B cell (primary cell): ENCODE measurements at places on chromosomes 7 and 10.

GRCh38 chr7:143299346-143299745 is 11.2 kb downstream of the CASP2 start:
- no peak for DNase-seq

DNA sequence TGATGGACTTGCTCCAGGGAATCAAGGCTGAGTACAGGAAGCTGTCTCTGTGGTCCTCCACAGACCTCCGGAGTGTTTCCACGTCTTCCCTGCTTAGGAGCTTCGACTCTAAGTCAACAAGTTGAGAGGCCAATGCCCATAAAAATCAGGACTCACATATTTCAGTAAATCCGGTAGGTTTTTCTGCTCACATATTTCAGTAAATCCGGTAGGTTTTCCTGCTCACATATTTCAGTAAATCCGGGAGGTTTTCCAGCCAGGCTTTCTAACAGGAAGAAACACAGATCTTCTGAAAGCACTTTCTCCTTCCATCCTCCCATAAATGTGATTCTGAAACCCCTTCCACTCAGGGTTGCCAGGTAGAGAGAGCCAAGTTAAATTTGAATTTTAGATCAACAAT is 340.1 kb upstream of the SHH start:
- DNase-seq = no peak

GRCh38 chr7:93723424-93724124 is 149.1 kb upstream of the CALCR start:
- DNase-seq = no peak

GRCh38 chr10:69880301-69881081 is 78.8 kb downstream of the COL13A1 start:
- DNase-seq = no peak

GRCh38 chr7:26965724-26966123 is 101.3 kb upstream of the SKAP2 start:
- no peak for DNase-seq

GRCh38 chr7:33792547-33793105 is 112.7 kb upstream of the BMPER start:
- DNase-seq = no peak

GRCh38 chr10:99630433-99630832 is 10.2 kb upstream of the SLC25A28 start:
- no peak for DNase-seq

DNA sequence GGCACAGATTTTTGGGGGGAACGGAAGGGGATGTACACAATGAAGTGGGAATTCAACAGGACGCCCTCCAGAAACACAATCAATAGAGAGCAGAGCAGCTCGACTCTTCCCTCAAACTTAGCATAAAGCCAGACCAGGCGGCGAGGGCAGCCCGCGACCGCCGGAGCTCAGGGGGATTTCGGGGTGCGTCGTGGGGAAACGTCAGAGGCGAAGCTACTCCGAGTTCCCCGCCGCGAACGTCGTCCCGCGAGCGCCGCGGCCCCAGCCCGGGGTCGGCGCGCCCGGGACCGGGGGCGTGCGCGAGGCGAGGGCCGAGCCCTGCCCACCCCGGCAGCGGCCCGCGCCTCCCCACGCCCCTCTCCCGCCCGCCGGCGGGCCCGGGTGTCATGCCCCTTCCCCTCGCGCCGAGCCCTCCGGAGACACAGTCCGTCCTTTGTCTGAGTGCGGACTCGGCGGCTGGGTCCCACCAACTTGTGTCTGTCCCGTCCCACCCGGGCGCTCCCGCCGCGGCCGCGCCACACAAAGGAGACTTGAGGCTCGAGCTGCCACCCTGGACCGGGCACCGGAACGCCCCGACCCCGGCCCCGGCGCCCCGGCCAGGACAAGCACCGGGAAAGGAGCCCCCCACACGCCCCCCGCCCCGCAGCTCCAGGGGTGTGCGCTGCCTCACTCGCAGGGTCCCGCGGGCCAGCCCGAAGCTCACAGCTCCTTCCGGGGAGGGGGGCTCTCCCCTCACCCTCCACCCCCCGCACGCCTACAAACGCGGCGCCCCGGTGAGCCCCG is 634 bp downstream of the EZH2 start:
- DNase-seq = peak; percentile 89

DNA sequence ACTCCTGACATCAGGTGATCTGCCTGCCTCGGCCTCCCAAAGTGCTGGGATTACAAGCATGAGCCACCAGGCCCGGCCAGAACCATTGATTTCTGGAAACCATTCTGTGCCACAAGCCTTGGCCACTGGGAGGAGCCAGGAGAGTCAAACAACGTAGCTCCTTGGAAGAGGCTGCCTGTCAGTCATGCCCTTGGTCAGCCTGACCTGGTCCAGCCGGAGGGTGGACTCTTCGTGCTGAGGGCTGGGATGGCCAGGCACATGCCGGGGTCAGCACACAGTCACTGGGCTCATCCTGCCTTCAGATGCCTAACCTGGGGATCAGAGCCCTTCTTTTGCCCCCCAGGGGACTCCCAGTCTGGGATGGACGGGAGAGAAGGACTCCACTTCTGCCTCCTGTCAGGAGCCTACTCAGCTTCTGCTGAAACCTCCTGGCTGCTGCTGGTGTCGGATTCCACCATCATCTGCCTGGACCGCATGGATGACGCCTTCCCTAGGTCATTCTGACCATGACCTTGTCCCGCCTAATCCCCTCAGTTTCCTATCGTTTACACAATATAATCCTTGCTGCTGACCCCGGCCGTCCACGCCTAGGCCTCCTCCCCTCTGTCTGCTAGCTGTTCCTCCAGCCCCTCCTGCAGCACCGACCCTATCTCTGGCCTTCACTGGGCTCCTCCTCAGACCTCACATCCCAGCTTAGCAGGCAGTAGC is 30.4 kb downstream of the TMEM270 start:
- DNase-seq = no peak

DNA sequence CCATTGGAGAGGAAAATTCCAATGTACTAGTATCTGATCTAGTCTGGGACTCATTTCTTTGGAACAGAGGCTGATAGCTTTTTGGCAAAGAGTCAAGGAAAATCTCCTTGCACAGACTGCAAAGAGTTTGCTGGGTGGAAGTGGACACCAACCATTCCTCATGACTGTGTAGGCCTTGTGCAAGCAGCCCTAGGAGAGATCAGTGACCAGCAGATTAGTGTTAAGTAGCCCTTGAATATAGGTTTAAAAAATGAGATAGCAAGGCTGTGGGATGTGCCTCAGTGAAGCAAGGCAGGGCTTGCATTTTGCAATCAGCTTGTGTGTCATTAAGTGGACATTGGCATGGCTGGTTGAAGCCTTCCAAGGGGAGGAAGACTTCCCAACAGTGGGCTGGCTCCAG is 341.6 kb downstream of the PLXNA4 start:
- no peak for DNase-seq

- DNase-seq = no peak
These were observed 255.9 kb upstream of the GLI3 start for GRCh38 chr7:42492920-42493319.

DNA sequence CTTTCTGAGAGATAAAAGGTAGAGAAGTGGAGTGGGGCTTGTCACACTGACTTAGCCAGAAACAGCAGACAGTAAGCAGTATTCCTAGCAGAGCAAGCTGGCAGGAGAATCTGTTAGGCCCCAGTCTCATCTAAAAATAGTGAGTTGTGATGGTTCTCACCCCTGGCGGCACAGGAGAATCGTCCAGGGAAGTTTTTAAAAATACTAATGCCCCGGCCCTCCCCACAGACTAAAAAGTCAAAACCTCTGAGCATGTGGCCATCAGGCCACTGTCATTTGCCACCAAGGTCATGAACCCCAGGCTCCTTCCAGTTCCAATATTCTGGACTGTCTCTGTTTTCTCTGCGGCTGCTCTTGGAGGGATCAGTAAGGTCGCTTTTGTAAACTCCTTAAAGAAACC is 34.0 kb downstream of the LYZL1 start:
- no peak for DNase-seq

- no peak for DNase-seq
These were observed 71.7 kb downstream of the ARID5B start for GRCh38 chr10:61973169-61973568.

DNA sequence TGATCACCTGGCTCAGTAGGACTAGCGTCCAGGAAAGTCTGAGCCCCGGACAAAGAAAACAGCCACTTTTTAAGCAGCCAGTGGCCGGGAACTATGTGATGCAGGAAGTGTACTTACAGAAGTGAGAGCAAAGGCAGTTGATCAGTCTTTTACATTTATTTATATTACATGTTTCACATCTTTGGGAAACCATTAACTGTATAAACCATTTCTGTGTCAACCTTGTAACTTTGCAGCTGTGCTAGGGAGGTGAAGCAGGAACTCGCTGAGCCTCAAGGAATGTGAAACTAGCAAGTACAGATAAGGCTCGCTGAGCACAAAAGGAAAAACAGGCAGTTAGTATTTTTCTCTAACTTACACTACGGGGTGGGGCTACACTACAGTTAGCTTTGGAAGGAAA is 39.9 kb upstream of the HECW1 start:
- no peak for DNase-seq

- DNase-seq = no peak
These were observed 87.8 kb downstream of the HDAC9 start for GRCh38 chr7:18583305-18583704.

DNA sequence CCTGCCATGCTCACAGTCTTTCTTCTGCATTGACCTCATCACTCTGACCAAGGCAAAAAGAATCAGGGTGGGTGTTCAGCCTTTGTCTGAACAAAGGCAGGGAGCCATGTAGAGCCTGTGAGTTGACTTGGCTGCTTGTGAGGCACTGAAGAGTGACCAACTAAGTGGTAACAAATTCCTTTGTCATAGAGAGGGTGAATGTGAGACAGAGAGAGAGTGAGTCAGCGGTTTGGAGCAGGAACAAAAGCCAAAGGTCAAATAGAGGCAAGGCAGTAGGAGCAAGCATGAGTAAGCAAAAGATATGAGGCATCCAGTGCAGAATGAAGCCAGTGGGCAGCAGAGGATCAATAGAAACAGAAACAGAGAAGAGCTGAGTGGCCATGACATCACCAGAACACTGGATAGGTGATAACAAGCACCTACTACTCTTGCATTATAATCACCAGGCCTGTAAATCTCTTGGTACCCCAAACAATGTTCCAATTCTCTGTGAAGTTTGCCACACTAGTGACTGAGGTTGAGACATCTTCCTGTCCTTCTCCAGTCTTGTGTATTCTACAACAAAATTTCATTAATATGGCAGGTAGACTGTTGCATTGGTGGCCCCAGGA is 116.2 kb upstream of the LAMB4 start:
- DNase-seq = no peak

DNA sequence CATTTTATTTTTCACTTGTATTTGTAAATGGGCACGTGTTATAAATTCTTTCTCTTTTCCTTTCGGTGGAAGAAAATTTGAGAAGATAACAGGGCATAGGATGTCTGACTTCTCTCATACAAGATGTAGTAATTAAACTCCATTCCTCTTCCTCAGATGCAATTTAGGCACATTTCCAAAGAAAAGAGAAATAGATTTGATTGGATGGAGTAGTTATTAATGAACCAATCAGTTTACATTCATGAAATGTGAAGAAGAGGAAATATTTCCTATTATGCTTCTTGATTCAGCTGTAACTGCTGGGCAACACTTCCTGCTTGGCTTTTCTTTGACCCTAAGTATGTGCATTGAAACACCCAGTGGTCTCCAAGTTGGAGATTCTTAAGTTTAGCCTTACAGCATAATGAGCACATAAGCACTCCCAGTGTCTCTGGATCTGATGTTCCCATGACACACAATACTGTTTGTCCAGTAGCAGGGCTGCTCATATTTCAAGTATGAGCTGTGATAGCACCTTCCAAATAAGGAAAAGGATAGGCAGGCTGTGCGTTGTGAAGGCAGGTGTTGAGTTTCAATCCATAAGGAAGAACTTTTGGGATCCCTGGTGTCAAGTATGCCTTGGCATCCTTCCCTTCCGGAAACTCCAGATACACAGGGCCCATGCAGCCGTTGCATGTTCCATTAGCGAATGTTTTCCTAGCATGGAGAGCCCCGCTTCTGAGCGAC is 33.4 kb upstream of the COBL start:
- DNase-seq = no peak

DNA sequence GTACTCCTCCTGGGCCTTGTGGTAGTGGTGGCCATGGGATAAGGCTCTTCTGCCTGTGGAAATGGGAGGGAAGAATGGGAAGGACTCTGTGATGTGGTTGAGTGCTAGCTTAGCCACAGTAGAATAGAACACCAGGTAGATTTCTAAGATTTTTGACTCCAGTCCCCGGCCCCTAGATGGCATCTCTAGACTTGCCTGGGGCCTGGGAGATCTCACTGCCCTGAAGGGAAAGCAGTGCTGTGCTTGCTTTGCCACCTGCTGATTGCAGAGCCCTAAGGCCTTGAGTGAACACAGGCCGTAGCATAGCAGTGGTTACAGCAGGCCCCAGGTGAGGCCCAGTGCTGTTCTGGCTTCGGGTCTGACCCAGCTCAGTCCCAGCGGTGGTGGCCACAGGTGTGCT is 252.0 kb downstream of the TCF7L2 start:
- no peak for DNase-seq

- DNase-seq = no peak
These were observed 28.0 kb downstream of the PPP1R3C start for GRCh38 chr10:91604553-91605534.

DNA sequence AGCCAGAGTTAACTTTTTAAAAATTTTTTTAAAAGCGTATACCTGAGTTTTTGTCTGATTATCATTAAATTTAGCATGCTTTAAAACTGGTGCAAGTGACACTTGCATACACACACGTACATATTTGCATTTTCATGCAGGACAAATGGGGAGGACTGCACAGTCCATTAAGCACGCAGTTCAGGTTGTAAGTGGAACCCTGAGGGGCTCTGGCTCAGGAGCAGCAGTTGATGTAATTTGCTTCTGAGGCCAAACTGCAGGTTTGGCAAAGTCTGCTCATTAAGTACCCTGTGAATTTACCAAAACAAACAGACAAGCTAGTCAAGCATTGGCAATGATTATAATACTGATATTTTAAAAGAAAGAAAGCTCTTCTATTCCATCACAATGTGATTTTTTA is 215.8 kb upstream of the PFKP start:
- DNase-seq = no peak

DNA sequence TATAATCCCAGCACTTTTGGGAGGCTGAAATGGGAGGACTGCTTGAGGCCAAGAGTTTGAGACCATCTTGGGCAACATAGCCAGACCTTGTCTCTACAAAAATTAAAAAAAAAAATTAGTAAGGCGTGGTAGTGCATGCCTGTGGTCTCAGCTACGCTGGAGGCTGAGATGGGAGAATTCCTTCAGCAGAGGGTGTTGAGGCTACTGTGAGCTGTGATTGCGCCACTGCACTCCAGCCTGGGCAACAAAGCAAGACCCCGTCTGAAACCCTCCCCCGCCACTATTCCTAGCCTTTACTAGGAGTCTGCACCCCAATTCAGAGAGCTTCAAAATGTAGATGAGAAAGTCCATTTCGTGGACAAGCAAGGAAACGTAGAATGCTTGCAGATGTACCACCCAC is 95.2 kb downstream of the PRPF18 start:
- no peak for DNase-seq

GRCh38 chr10:89531359-89531758 is 4.0 kb downstream of the SLC16A12 start:
- no peak for DNase-seq

- no peak for DNase-seq
These were observed 13.2 kb upstream of the IFRD1 start for GRCh38 chr7:112437072-112437471.

- no peak for DNase-seq
These were observed 246.7 kb upstream of the TPK1 start for GRCh38 chr7:145082366-145083161.
